Spinal cord (tissue), 10 donors: ENCODE measurements at places on chromosomes 1 and 21.

- no peak for DNase-seq
Measured at GRCh38 chr1:201745023-201745422, 83.9 kb upstream of the IPO9 start.

DNA sequence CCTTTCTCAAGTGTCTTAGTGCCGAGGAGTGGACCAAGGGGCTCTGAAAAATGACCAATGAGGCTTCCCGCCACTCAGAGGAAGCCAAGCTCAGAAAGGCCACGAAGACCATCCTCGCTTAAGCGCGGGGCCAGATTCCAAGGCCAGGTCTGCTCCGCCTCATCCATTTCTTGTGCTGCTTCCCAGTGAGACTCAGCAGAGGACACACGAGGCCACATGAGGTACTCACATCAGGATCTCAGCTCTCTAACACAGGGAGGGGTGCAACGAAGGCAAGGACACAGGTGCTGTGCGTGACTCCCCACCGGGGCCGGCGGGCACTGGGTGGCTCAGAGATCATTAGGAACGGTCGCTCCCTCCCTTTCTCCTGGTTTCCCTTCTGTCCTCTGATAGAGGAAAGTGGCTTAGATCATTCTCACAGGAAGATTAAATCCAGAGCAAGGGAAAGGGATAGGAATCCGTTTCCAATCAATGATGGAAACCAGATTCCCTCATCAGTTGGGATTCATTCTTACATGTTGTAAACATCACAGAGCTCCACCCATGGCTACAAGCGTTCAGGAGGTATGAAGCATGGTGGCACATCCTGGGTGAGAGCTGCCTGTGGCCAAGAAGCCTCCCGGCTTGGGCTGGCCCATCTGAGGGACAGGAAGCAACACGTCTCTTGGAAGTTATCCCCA is 46.7 kb downstream of the CAPZB start:
- DNase-seq = no peak

- DNase-seq = no peak
Measured at GRCh38 chr1:201954263-201955008, 867 bp upstream of the TIMM17A start.

GRCh38 chr21:29725025-29725736 is 214.6 kb downstream of the GRIK1 start:
- no peak for DNase-seq

DNA sequence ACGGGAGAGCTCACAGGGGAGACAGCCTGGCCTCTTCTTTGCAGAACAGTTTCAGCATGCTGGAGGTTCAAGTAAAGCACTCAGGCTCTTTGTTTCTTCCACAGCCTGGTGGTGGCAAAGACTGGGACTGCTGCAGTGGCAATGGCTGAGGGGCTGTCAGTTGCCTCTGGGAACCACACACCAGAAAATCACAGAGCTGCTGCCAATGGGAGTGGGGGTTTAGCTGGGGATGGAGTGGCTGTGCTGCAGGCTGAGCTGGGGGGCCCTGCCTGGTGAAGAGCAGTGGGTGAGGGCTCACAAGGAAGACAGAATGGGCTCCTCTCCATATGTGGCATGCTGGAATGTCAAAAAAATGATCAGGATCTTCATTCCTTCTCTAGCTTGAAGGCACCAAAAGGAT is 25.6 kb upstream of the PTGFR start:
- no peak for DNase-seq
